ENCODE measurements at places on chromosomes 16 and 17.

DNA sequence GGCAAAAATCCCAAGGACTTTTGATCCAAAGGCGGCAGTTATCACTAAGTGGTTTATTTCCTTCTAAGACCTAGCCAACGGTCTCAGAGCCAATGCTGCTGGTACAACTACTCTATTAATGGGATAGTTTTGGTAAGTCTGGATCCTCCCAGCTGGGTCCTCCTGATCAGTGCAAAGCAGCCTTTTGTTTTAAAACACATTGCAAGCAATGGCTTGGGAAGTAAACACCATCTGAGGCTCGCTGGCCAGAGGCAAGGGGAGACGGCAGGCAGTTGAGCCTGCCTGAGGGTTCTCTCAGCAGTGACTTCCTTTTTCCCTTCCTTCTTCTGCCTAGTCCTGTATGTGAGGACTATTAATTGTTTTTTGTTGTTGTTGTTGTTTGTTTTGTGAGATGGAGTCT lies 1.6 kb upstream of the SLC5A10 start:
- DNase-seq: no peak

GRCh38 chr16:76176153-76176552 lies 101.0 kb upstream of the CNTNAP4 start:
- no peak for DNase-seq

GRCh38 chr16:31327646-31328225 lies 27.2 kb upstream of the ITGAX start:
- no peak for DNase-seq

GRCh38 chr16:86887416-86887815 lies 309.1 kb downstream of the FOXL1 start:
- no peak for DNase-seq

DNA sequence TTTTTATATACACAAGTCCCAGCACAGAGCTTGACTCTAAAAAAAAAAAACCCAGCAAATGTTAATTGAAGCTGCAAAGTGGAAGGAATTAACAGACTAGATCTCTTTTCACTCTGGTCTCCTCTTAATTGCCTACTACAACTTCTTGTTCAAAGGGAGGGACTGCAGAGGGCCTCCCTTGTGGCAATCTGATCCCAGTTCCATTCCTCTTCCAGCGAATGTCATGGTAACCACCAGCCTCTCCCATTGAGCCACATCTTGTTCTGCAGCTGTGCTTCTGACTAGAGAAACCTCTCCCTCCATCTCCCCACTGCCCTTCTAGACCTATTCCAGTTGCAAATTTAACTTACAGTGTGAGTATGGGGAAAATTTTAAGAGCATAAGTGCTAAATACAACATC lies 5.9 kb downstream of the SUPT6H start:
- no peak for DNase-seq

- DNase-seq: no peak
Observed at GRCh38 chr17:64499805-64500486, 3.1 kb upstream of the POLG2 start.

GRCh38 chr17:653724-654123 lies 60.9 kb downstream of the VPS53 start:
- no peak for DNase-seq

- DNase-seq: no peak
Observed at GRCh38 chr16:57406881-57407280, 2.3 kb downstream of the CCL17 start.

- DNase-seq: no peak
Observed at GRCh38 chr17:79497777-79498348, 113.0 kb downstream of the RBFOX3 start.

- no peak for DNase-seq
Observed at GRCh38 chr17:4645642-4646041, 4.2 kb upstream of the ALOX15 start.

DNA sequence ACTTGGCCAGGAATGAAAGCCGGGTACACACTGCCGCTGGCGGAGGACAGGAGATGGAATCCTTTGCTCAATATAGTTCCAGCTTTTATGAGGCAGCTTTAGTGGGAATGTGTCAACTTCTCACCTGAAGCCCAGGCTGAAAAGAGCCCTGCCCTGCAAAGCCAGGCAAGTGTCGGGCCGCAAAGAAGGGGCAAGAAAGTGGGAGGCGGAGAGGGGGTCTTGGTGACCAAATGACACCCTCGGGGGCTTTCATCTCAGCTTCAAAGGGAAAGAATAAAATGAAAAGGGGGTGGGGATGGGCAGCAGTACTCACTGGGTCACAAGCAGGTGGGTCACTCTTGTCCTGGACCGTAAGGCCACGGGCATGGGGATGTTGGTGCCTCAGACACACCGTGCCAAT lies 62.9 kb downstream of the C16orf95 start:
- no peak for DNase-seq

GRCh38 chr16:4572715-4573114 lies 16.6 kb downstream of the C16orf96 start:
- DNase-seq: no peak

DNA sequence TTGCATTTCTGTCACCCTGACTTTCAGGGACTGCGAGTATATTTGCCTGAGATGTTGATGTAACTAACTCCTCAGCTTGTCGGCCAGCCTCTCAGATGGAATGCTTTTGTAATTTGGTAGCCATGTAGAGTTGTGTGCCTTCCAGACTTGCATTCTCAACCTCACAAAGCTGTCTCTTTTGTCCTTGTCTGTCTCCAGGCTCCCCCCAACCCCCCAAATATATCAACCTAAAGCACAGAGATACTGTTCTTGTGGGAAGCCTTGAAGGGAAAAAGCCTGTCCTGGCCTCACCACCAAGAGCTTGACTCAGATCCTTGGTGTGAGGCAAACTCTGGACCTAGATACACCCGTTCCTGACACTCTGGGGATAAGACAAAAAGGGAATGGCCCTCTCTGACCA lies 18.4 kb downstream of the SAP30BP start:
- no peak for DNase-seq

DNA sequence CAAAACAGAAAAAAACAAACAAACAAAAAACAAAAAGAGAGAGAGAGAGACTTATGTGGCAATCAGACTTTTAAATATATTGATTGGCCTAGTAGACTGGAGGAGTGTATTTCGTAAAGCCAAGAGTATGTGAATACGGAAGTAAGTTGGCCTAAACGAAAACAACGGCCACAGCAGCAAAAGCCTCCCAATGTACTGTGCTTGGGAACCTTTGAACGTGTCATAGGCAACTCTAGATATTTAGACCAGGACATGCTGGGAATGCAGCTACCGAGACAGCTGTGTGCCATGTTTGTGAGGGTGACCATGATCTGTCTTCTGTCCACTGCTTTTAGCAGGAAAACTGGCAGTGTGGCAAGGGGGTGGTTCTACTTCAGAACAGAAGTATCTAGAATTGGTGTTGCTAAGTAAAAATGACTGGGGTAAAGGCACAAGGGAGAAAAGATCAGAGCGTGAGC lies 7.4 kb downstream of the MAF start:
- DNase-seq: no peak

- DNase-seq: no peak
Observed at GRCh38 chr16:8935989-8936388, 27.7 kb downstream of the USP7 start.

DNA sequence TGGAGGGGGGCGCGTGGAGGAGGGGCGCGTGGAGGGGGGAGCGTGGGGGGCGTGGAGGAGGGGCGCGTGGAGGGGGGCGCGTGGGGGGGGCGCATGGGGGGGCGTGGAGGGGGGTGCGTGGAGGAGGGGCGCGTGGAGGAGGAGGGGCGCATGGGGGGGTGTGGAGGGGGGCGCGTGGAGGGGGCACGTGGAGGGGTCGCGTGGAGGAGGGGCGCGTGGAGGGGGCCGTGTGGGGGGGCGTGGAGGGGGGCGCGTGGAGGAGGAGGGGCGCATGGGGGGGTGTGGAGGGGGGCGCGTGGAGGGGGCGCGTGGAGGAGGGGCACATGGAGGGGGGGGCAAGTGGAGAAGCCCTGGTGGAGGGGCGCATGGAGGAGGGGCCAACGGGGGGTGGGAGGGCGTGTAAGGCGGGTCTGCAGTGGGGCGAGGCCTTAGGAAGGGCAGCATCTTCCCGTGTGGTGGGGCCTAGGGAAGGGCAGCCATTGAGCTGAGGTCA lies 7.3 kb downstream of the MSLN start:
- DNase-seq: no peak

GRCh38 chr16:7703672-7704071 lies 371.0 kb downstream of the RBFOX1 start:
- DNase-seq: no peak

GRCh38 chr16:47503936-47504335 lies 42.8 kb downstream of the PHKB start:
- no peak for DNase-seq

GRCh38 chr17:73290399-73291259 lies 21.2 kb downstream of the CDC42EP4 start:
- DNase-seq: no peak

DNA sequence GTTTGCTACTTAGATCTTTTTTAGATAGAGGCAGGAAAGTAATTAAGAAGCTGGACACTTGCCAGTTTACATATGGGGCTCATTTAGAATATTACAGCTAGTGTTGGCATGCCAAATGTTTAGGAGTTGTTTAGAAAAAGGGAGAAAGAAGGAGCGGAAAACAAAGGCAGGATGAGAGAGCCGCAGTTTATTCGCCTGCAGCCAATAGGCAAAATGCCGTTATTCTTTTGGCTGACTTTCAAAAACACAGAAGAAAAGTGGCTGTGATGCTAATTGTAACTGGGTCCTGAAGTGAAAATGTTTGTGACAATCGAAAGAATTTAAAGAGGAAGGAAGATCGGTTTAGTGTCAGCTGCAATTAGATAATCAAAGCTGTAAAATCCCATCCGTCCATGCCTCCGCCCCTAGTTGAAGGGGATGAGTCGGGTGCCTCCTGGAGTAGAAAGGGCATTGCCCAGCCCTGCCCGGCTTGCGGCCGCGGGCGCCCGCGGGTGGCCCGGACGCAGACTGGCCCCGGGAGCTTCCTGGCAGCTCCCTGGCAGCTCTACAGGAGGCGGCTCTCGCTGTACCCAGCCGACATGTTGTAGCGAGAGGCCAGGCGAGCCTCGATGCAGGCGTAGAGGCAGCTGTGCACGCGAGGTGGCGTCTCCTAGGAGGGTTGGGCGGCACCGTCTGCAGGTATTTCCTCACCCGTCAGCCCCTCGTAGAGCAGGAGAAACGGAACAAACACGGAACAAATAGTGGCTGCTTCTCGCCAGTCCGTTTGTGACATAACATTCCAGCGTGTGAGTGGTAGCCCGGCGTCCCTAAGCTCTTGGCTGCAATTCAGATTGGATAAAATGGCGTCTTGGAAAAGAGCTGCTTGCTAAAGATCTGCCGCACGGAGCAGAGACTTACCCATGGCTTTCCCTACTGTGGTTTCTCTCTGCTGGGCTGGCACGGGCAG lies 82.2 kb downstream of the TNRC6C start:
- DNase-seq: peak; percentile 81

DNA sequence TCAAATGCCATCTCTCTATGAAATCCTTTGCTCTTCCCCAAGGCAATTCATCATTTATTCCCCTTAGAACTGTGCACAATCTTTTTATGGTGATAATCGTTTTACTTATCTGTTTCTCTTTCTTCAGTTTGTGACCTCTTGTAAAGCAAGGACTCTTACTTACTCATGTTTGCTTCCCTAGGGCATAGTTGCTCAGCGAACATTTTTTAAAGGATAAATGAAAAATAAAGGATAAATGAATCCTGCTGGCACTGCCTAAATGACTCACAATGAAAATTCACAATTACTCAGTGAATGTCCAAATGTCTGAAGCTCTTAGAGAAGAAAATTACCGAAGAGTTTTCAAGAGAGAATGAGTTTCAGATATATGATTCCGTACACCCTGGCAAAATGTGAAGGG lies 671.7 kb downstream of the CDH11 start:
- no peak for DNase-seq

GRCh38 chr16:2720064-2720457 lies at the start of gene PRSS27:
Gene PRSS27, minus strand, starts transcription at chr16:2720224. Its CDS starts 64 bp downstream, at chr16:2720160.
- no peak for DNase-seq

GRCh38 chr17:71234349-71234748 lies 886.5 kb upstream of the SOX9 start:
- no peak for DNase-seq

DNA sequence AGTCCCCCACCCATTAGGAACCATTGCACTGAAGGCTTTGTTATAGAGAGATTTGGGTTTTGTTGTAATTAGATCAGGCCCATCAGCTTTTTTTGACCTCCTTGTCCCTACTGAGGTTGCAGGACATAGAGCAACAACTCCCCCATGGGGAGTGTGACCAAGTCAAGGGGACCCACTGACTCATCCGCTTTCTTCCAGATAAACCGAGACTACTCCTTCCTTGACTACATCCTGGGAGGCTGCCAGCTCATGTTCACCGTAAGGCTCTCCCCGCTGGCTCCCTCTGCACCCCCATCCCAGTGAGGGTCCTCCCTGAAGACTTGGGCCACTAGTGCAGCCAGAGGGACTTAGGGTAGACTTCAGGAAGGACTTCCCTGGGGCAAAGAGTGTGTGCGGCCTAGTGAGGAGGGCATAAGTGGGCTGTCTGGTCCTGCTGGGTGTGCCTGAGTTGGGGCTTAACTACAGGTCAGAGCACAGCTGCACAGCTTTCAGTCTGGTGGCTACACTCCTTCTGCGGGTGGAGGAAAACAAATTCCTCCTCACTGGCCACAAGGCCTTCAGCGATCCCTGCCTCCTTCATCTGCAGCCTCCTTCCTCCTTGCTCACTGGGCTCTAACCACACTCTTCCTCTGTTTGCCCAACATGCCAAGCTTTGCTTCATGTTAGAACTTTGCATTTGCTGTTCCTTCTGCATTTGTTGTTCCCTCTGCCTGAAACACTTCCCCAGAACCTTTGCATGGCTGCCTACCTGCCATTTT lies 31.0 kb downstream of the CPNE2 start:
- no peak for DNase-seq

DNA sequence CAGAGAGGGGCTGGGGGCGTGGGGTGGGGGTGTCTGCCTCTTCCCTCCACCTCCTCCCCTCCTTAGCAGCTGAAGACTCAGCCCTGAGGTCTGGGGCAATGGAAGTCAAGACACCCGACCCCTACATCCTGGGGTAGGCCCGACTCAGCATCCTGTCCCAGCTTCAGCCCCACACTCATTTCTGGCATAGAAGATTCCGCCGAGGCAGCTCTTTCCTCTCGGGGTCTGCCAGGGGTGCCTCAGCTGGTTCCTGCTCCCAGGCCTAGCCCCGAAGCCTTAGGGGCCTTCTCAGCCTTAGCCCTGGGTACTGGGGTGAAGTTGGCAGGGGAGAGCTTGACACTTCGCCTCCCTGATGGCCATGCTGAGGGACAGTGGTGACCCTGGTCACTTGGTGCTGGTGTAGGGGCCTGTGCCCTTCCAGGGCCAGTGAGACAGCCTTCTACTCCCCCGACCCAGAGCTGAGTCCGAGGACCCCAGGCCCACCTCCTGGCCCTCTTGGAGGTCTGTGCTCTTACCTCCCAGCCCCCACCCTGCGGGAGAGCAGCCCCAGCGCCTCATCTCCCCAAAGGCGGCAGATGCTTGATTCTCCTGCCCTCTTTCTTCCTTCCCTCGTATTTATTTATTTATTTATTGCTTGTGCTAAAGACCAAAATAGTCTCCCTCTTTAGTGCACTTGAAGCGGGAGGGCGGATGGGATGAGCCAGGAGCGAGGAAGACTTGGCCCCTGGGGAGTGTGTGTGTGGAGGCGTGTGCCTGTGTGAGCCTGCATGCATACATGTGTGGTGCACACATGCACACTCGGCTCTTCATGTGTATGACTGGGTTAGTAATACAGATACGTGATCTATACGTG lies 42.5 kb downstream of the KCNJ12 start:
- no peak for DNase-seq

GRCh38 chr17:38745545-38745944 lies 2.6 kb downstream of the PCGF2 start:
- no peak for DNase-seq

Data from C1 segment of cervical spinal cord (tissue), 14 donors.